G401 (cell line): ENCODE measurements at places on chromosomes 2 and 18.

DNA sequence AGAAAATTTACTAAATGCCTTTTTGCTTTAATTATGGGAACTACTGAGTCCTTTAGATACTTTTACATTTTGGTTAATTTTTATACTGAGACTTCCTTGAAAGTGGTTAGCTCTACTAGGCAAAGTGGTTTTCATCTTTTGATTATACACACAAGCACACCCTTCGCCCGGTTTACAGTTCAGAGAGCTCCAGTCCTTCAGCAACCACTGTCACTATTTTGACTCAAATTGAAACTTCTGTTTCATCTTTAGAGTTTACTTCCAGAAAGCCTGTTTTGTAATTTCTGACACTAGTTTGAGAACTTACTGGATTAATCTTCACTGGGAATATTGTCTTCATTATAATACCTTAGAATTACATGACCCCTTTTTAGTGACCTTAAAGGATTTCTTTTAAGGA is 140.3 kb upstream of the FOSL2 start:
- DNase-seq = no peak

GRCh38 chr18:39846265-39846664 is 2108.8 kb upstream of the PIK3C3 start:
- DNase-seq = no peak

GRCh38 chr2:20624884-20625485 is 25.9 kb downstream of the HS1BP3 start:
- DNase-seq = no peak

- DNase-seq = no peak
These were observed 156.0 kb downstream of the TANC1 start for GRCh38 chr2:159124441-159124911.

GRCh38 chr2:2839782-2840531 is 508.9 kb upstream of the MYT1L start:
- DNase-seq = peak; percentile 93

DNA sequence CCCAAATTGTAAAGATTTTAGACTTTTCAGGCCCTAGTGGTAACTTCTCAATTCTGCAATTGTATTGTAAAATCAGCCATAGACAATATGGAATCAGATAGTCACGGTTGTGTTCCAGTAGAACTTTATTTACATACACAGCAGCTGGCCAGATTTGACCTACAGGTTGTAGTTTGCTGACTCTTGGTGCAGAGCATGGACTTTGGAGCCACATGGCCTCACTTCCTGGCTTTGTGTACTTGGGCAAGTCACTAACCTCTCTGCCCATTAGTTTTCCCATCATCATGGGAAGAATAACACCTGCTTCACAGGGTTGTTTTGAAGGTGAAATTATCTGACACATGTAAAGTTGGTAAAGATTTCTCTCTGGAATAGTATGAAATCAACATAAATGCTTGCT is 147.6 kb downstream of the TMEM200C start:
- no peak for DNase-seq

- no peak for DNase-seq
These were observed 317.9 kb upstream of the UBE2E3 start for GRCh38 chr2:180662521-180662920.

DNA sequence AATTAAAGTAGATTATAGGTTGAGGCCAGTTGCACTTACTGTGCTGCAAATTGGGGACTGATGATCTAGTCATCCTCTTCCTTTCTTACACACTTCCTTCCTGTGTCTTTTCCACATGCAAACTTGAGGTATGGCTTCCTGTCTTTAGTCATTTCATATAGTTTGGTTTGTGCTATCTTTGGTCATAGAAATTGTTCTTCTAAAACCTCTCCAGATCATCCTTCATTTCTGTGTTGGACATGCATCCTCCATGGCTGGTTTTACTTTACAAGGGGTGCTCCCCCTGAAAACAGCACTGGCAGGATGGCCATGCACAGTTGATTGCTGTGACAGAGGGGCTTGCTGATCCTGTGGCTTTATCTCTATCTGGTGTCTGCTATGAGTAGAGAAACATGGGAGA is 36.5 kb downstream of the MGAT5 start:
- no peak for DNase-seq

DNA sequence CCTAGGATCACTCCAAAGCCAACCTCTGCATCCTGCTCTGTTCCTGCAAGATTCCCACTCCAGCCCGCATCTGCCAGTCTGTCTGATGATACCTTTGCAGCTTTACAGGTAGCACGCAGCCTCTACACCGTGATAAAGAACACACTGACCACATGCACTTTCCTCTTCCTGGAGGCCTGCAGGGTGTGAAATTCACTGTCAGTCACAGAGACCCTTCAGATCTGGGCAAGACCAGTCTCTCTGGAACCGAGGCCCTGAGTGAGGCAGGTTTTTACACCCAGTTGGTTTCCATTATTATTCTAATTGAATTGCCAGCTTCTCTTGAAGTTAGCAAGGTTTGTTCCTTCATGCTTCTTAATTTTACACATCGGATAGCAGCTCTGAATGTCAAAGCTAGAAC is 30.5 kb upstream of the TWIST2 start:
- no peak for DNase-seq

DNA sequence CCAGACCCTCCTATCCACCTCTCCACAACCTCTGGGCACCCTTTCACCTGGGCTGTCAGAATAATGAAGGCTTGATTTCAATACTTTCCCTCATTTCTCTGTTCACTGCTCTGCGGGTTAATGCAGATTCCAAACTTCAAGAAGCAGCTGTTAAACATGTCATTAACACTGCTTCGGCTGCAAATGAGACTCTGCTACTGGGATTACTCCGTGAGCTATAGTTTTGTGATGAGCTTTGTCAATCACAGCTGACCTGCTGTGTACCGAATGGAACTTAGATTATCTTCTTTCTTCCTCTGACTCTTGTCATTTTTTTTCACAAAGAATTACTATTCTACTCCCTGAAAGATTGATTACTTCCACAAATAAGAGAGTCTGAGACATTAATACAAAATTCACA is 160.5 kb downstream of the TMEM182 start:
- no peak for DNase-seq

GRCh38 chr2:127685410-127686080 is 10.2 kb upstream of the LIMS2 start:
- DNase-seq = no peak

GRCh38 chr18:9708434-9709303 is 568 bp downstream of the RAB31 start:
- DNase-seq = no peak

GRCh38 chr2:233991196-233991595 is 59.3 kb upstream of the SPP2 start:
- no peak for DNase-seq

GRCh38 chr2:85913884-85914881 is 25.4 kb upstream of the ST3GAL5 start:
- DNase-seq = no peak

- no peak for DNase-seq
These were observed 11.0 kb downstream of the SOX11 start for GRCh38 chr2:5703166-5703565.

DNA sequence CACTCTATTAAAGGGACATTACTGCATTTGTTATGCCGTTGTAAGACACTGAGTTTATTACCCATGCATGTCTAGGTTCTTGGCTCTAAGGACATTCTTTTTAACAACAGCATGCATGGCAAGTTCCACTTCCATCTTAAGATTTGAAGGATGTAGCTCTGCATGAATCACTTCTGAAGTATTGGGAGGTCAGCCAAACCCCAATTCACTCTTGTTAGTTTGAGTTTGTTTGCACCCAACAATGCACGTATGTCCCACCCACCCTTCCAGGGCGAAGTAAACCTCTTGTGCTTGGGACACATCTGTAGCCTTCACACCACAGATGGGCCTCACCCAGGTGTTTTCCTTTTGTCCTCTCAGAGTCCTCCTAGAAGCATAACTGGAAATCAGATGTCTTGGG is 5.6 kb upstream of the LAMA3 start:
- DNase-seq = no peak

GRCh38 chr2:59025157-59025757 is 784.1 kb upstream of the FANCL start:
- peak; percentile 5 for DNase-seq

GRCh38 chr2:29627279-29627711 is 294.1 kb downstream of the ALK start:
- DNase-seq = no peak

DNA sequence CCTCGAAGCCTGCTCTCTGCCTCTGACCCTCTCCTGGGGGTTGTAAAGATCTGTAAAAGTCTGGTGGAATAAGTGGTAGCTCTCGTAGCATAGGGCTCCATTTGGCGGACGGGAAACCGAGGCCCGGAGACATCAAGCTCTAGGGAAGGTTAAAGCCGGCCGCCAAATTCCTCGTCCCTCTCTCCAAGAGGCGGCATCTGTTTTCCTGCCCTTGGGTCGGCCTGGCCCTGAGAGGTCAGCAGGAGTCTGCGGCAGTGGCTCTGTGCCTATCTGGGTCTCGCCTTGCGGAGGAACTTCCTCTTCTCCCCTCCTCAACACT is 72.4 kb downstream of the TEX51 start:
- no peak for DNase-seq

DNA sequence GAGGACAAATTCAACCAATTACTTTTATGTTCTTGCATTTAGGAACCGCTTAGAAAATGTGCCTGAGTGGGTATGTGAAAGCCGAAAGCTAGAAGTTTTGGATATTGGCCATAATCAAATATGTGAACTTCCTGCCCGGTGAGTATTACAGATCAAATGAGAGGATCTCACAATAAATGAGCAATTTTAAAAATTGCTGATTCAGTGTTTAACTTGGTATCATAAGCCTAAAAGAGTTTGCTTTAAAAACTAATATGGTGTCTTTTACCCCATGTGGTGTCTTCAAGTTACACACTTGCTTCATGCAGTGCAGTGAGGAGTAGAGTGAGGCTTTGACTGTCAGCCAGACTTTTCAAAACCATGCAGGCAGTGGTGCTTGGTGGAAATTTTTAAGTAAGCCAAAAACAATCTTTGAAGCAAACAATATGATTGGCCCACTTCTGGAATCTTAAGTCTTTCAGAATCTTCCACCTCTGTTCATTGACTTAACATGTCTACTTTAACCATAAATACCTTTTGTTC is 199.6 kb downstream of the PHLPP1 start:
- DNase-seq = no peak

DNA sequence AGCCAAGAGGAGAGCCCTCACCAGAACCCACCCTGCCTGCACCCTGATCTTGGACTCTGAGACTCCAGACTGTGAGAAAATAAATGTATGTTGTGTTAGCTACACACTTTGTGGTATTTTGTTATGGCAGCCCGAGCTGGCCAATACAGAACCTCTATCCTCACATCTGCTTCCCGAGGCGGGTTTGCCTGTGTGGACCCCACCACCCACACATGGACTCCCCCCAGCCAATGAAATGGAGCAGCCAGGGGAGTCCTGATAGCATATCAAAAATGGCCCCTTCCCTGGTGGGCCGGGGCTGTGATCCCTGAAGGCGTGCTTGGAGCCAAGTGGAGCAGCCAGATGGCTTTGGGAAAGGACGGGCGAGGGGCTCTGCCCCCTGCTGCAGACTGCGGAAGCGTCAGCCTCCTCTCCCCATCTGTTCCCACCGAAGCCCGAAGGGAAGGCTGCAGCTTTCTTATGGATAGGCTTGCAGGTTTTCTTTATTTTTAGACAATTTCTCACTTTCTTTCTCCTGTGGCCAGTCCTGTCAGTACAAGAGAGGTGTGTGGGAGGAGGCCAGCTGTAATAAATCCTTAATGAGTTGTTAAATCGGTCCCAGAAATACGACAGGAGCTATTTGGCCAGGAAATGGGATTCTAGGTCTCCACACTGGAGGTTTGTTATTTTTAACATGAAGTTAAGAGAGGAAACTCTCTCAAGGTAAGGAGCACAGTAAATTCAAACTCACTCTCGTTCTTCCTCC is 34.4 kb downstream of the TEX51 start:
- DNase-seq = no peak

DNA sequence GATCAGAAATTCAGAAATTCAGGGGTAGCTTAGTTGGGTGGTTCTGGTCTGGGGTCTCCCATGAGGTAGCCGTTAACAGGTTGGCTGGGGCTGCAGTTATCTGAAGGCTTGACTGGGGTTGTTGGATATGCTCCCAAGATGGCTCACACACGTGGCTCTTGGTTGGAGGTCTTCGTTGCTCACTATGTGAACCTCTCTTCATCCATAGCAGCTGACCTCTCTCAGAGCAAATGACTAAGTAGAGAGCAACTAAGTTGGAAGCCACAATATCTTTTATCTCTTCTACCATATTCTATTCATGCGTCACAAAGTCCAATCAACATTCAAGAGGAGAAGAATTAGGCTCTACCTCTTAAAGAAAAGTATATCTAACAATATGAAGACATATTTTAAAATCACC is 38.7 kb upstream of the SERTAD2 start:
- DNase-seq = no peak

DNA sequence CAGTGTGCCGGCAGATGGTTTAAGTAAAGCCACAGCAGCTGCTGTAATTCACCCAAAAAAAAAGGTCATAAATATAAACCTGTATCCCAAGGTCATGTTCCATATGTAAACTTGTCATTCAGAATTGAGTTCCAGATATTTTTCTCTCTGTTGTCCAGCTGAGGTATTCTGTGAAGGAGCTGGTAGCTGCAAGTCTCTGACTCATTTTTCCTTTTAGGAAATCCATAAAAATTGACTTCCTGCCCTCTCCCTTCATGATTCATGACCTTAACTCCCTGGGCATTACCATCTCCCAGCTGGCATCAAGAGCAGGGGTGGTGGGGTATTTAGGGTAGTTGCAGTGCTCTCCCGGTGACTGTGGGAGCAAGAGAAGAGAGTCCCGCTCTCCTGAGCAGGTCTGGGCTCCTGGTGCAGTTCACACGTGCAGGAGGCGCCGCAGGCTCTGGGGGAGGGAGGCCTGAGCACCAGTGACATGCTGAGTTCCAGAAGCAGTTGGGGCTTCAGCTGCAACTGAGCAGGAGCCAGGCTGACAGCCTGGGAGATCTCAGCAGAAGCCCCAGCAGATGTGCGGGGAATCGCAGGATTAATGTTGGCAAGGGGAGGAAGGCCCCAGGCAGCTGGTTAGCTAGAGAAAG is 192.6 kb downstream of the MGAT5 start:
- no peak for DNase-seq

DNA sequence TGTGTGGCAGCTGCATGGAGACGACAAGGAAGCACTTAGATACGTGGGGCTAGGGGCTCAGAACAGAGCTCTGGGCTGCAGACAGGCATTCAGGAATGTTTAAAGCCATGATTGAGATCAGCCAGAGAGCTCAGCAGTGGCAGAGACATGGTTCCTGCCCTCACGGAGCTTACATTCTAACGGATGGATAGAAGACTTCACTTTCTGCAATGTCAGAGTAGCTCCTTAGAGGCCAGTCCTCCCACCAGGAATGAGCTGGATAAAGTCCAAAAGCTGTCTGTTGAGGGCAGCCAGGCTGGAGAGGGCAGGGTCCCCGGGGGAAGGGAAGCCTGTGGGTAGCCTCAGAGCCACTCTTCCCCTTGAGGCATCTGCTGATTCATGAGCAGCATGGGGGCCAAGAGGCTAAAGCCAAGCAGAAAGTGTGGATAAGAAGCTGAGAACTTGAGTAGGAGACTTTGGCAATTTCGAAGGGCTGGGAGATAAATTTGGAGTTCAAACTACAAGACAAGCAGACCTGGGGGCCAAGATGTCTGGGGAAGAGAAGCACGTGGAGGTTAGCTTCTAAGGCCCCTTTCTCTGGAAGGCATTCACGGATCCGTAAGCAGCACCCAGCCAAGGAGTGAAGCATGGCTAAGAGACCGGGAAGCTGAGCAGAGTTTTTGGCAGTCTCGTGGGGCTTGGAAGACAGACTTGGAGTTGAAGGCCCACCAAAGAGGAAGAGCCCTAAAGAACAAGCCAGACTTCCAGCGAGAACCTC is 9.7 kb upstream of the CIB4 start:
- DNase-seq = no peak

- DNase-seq = peak; percentile 63
These were observed 303.0 kb downstream of the NDUFA10 start for GRCh38 chr2:239721991-239722759.

- no peak for DNase-seq
These were observed 40.9 kb upstream of the ALKAL2 start for GRCh38 chr2:328761-329160.
